ENCODE measurements at places on chromosomes 3 and 15.

- DNase-seq = no peak
Measured at GRCh38 chr3:76552653-76553052, 487.2 kb upstream of the ROBO2 start.

GRCh38 chr15:48064421-48064820 is 56.4 kb upstream of the SLC24A5 start:
- no peak for DNase-seq

DNA sequence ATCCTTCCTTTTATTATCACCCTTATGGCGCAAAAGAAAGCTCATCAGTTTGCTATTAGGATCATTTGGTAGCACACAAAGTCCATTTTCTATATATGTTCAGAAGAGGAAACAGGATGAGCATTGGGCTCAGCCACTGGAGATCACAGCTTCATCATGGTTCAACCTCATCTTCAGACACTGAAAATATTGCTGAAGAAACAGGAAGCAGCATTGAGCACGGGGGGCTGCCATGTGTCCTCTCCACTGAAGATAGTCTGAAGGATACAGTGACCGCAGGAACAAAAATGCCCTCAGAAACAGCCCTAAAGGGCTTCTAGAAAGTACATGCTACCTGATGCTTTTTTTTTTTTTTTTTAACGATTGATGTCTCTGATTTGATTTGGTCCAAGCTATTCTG is 835.3 kb upstream of the CFAP20DC start:
- DNase-seq = no peak

DNA sequence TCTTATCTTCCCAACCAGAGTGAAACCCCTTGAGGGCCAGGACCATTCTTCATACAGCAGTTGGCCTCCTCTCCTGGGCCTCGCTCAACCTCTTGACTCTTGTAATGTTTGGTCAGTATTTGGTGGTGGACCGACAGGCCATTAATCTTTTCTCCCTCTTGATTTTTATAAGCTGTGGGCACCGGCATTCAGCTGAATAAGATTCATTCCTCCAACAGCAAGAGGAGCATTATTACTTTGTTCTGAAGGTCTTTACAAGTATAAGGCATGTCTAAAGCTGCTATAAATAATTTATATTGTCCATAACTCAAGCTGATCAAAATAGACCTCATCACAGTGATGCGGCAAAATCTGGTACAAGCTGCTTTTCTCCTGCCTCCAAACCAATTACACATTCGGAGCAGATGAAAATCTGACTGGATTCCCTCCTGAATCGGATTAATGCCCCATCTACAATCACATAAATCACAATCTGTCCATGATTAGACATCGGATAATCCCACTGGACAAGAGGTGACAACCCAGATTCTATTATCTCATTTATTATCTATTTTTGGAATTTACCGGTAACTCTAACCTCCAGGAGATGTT is 8.4 kb upstream of the ISL2 start:
- DNase-seq = no peak

DNA sequence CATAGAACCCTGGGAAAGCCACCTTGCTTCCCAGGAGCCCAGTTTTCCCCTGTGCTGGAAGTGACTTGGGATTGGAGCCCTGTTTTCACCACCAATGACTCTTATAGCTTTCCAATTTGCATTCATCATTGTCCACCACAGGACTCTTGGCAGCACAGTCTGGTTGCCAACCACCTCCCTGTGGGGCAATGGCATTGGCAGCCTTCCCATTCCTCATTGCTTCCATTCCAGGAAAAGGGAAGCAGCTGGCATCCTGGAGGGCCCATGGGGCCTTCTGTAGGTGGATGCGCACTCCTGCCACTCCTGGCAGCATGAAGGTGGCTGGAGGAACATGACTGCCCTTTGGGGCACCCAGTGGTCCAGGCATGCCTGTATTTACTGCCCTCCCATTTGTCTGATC is 57.7 kb downstream of the FEM1B start:
- no peak for DNase-seq

GRCh38 chr3:27677565-27677964 is 44.6 kb downstream of the EOMES start:
- DNase-seq = no peak

DNA sequence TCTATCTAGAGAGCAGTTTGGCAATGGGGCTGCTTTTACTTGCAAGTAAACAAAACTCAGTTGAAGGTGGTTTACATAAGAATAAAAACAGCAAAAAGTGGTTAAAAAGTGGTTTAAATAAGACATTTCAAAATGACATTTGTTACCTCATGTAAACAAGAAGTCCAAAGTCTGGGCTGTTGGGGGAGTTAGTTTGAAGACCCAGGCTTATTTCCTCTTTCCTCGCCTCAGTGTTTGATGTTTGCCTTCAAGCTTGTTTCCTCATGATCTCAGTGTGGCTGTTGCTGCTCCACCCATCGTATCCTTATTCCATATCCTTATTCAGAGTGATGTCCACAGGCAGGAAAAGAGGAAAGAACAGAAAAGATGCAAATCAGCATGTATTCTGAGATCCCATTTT is 15.2 kb downstream of the CGNL1 start:
- no peak for DNase-seq
